NCI-H1105 treated with DMSO at 0.1 percent for 48 hours (cell line): ENCODE measurements at places on chromosomes 6 and 20.
A peak's percentile ranks its signal among the peaks of the same experiment; 100 is the strongest.

DNA sequence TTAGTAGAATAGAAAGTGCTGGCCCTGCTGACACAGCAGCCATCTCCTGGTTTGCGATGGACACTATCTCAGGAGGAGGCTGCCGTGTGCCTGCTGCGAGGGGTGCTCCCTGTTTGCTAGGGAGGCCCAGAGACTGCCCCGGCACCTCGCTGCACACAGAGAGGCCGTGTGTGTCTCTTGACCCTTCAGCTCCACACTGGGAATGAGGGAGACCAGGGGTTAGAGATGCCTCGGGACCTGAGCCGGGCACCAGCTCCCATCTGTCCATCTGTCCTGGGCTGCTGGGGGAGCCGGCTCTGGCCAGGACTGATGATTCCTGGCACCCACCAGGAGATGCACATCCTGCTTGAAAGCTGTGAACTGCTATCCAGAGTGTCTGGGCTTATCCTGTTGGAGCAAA is 18.2 kb downstream of the PHACTR3 start:
- no peak for DNase-seq

DNA sequence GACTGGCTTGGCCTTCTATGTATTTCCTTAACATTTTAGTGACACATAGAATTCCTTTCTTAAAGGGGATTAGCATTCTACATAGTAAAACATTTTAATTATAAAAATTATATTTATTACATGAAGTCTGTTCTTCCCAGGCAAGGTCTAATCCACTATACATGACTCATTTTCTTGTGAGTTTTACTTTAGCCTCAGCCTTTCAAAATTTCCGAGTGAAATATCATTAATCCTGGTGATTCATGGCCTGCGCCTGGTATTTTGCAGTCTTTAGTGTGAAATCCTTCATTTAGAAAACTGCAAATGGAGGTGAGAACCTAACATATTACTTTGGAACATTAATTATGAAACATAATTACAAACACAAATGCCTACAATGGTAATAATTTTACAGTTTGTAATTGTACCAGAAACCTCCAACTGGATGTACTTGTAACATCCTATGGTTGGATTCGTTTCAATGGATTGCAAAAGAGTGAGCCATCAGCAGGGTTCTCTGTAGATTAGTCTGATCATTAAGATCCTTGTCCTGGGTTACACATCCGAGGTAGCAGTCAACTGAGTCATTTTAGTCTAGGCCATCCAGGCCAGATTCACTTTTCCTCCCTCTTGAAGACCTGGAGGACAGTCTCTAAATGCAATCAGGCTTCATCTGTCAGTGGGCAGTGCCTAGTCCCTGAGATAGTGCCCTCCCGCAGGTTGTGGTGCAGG is 272.0 kb downstream of the PACRG start:
- no peak for DNase-seq

- DNase-seq: no peak
Measured at GRCh38 chr6:143405373-143406154, 44.9 kb downstream of the ADAT2 start.

GRCh38 chr6:163423696-163424095 is 9.2 kb downstream of the QKI start:
- no peak for DNase-seq

- no peak for DNase-seq
Measured at GRCh38 chr6:18893540-18894269, 506.6 kb downstream of the RNF144B start.

- DNase-seq: peak; percentile 26
Measured at GRCh38 chr6:79894939-79895338, 52.4 kb downstream of the ELOVL4 start.

DNA sequence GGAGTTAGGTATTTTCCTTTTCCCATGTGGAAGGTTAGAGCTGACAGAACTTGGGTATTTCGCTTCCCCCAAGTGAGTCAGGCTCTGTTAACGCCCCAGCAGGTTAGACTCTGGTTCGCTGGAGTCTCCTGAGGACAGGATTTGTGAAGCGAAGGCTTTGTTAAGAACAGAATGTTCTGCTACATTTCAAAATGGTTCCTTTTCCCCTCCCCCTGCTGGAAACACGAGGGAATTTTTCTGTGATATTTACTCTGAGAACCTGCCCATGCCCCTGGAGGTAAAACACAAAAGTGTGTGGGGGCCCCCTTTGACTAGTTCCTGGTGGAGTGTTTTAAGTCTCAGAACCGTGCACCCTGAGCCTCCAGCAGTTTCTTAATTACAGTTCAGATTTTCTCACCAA is 731.4 kb upstream of the CITED2 start:
- DNase-seq: no peak

GRCh38 chr6:153092082-153093013 is 38.7 kb downstream of the RGS17 start:
- no peak for DNase-seq

- DNase-seq: no peak
Measured at GRCh38 chr20:63534427-63534830, 2.7 kb downstream of the PTK6 start.

- peak; percentile 9 for DNase-seq
Measured at GRCh38 chr6:92559003-92559402, 860.4 kb downstream of the EPHA7 start.

DNA sequence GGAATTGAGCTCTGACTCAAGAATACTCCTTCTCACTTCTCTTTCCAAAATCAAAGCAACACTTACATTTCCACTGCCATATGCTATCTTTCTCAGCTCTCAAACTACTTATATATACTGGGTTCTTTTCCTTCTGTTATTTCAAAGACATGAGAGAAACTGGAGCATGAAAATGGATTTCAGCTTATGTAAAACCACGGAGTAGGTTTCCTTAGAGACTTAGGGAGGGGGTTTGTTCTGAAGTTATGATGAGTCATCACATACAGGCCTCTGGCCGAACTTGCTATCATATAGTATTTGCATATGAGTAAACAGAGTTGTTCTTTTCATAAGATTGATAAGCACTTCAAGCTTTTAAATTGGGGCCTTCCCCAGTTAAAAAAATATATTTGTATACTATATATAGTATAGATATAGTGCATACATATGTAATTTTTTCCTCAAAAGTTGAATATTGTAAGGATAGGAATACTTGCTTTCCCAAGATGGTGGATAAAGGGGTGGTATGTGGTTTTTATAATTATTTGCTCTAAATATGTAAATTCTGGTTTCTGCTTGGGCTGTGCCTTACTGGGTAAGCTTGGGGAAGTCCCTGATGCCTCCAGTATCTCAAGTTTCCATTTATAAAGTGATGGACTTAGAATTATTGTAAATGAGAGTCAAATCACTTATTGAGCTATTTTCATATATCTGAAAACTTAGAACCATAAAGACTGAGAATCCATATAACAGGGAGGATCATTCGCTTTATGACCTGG is 273.9 kb downstream of the RFPL4B start:
- no peak for DNase-seq

DNA sequence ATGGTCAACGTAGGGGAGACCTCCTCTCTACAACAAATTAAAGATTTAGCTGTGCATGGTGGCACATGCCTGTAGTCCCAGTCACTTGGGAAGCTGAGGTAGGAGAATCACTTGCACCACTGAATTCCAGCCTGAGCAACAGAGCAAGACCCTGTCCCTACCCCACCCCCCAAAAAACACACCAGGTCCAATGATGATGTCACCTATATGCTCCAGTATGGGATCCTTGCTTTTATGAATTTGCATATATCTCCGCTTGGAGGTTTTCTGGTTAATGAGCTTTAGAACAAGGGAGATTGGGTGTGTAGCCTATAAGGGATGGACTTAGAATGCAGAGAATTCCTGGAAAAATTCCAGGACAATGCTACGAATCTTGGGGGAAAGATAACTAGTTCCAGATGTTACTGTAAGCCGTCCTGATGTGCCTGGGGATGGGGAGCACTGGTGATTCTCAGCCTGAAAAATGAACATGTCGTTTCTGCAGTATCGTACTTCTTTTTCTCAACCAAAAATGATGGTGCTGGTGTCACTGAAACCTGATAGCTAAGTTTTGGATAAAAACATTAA is 61.1 kb downstream of the ZBTB2 start:
- DNase-seq: no peak

DNA sequence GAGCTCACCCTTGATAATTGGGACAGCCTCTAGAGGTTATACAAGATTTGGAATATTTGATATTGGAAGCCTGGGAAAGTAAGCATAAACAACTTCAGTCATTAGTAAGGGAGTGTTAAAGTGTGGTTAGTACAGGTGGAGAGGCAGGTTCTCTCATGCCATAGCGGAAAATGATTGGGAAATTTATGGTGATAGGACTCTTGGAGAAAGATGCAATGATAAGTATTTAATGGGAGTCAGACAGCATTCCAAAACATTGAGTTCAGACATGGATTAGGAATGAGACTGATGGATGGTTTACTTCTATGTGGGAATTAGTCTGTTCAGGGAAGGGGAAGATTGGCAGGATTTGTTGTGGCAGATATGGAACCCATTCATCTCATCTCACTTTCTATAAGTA is 152.7 kb downstream of the MCHR2 start:
- DNase-seq: no peak

DNA sequence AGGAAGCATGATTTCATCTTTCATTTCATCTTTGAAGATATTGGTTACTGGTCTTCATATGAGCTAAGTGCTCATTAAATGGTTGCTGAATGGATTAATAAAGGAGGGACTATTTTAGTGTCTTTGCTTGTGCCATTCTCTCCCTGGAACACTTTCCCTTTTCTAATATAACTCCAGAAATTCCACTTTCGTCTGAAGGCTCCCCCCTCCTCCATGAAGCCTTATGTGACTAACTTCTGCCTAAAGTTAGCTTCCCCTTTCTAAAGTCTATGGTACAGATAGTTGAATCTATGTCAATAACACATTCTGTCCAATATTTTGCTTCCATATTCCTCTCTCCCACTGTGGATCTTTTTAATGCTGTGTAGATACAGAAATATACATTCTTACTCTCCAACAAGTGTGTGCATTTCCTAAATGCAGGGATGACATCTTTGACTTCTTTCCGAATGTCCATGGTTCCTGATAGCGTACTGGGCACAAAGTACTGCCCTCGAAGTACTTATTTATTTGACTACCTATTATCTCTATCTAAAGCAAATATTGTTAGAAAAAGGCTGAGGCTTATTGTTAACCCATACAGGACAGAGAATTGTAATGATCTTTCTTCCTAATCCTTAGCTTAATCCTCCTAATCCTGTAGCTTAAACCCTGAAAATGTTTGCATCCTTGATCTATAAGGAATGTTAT is 84.7 kb upstream of the ELOVL5 start:
- no peak for DNase-seq

DNA sequence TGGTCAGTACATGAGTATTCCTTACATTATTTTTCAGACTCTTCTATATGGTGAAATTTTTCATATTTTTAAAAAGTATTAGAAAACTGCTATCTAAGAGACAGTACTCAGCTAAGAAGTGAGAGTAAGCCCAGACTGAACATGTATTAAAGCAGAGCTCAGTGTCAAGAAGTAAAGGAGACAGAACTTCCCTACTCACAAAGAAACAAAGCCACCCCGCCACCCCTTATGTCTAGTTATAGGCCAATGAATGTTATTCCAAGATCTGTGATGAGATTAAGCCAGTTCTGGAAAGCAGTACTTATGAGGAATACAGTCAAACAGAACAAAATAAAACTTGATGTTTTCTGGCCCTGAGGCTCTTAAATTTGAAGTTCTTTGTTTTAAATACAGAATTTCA is 114.5 kb downstream of the RNGTT start:
- DNase-seq: no peak

DNA sequence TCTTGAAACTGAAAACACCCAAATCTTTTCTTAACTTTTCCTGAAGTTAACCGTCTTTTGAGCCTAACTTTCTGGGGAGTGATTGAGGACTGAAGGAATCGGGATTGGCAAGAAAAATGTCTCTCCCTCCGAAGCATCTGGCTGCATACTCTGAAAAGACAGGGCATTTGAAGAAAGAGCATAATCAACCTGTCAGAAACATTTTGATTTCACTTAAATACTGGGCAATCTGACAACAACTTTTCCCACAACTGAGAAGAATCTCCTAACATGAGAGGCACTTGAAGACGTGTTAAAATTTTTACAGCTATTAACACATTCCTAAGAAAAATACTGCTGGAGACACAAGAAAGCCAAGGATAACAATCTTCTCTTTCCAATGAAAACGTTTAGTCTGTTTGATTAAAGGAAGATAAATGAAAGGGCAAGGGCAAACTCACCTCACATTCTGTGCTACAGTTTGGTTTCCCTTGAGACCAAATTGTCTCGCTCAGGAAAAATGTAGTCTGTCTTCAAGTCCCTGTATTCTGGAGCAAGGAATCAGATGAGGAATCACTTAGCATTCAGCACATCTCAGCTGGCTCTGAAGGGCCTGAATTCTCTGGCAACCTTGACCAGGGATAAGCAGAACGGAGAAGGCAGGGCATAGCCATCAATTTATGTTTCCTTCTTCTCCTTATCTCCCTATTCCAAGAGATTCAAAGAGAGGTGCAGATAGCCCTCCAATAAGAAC is 76.1 kb downstream of the TBX18 start:
- no peak for DNase-seq

- no peak for DNase-seq
Measured at GRCh38 chr20:61570646-61571195, 318.7 kb downstream of the CDH4 start.

DNA sequence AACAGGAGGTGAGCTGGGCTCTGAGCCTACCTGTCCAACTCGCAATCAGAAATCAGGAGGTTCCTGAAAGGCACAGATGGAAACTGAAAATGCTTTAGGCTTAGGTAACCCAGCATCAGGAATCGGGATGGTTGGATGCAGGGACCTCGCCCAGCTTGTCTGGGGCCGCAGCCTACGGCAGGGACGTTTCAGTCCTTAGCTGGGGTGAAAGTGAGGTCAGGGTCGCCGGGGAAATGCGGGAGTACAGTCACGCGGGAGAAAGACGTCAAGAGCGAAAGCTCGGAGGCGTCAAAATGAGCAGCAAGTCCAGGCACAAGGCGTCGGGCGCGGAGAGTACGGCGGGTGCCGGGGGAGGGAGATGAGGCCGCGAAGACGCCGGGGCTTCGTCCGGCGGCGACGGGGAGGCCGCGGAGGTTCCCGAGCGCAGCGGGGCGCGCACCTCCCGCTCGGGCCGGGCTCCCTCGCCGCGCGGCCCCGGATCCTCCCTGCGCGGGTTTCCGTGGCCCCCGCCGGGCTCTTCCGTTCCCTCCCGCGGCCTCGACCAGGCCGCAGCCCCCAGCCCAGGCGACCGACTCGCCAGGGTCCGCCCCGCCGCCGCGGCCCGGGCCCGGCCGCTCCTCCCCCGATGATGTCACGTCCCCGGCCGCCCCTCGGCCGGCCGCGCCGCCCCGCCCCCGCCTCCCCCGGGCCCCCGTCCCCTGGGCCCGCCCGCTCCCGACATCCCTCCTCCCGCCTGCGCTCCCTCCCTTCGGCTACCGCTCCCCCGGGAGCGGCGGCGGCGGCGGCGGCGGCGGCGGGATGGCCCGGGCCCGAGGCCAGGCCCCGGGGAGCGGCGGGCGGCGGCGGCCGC is at the start of gene EBF4:
Gene EBF4, plus strand, starts transcription at position 745 of the 850 bp plus-strand sequence. CDS start 866 bp downstream, outside the sequence.
- DNase-seq: peak; percentile 40

GRCh38 chr6:11143394-11144371 is 32.2 kb upstream of the ERVFRD-1 start:
- no peak for DNase-seq
